ENCODE measurements at places on chromosomes 2 and 18. TPM values are rescaled to one million over a fixed set of nuclear protein-coding genes. Genes with fewer than 3 reads are reported as not detected.

GRCh38 chr18:63907664-63908063 is at the start of gene SERPINB10:
TSS of gene SERPINB10 (plus strand) at chr18:63907958. CDS start at chr18:63915511, 7,553 bp downstream.
- peaks cover 37% of the 10 kb centered on the region for H3K27me3 ChIP-seq
- DNase-seq = no peak
- no peaks in the 10 kb centered on the region for H3K4me1 ChIP-seq
- H3K27ac ChIP-seq = no peak within 1 kb of the TSS

- H3K27ac ChIP-seq = peak overlapping the region; percentile 95
- no peaks in the 10 kb centered on the region for H3K36me3 ChIP-seq
- H3K27me3 ChIP-seq = peaks cover 2% of the 10 kb centered on the region
- peak overlapping the region; percentile 86 for H3K4me3 ChIP-seq
- peaks cover 26% of the 10 kb centered on the region for H3K4me1 ChIP-seq
Measured at GRCh38 chr18:9913151-9913525, 678 bp upstream of the VAPA start.

GRCh38 chr2:88658326-88658725 is 31.1 kb upstream of the EIF2AK3 start:
- H3K27me3 ChIP-seq = no peaks in the 10 kb centered on the region
- H3K36me3 ChIP-seq = no peaks in the 10 kb centered on the region
- peaks cover 29% of the 10 kb centered on the region for H3K4me1 ChIP-seq
- no peak overlapping the region for H3K4me3 ChIP-seq

- no peaks in the 10 kb centered on the region for H3K36me3 ChIP-seq
- no peak overlapping the region for H3K27ac ChIP-seq
- no peaks in the 10 kb centered on the region for H3K27me3 ChIP-seq
- DNase-seq = no peak
Measured at GRCh38 chr18:54255141-54255540, 14.2 kb upstream of the POLI start.

- no peak for DNase-seq
- H3K36me3 ChIP-seq = no peaks in the 10 kb centered on the region
- H3K4me3 ChIP-seq = no peak overlapping the region
- no peak overlapping the region for H3K27ac ChIP-seq
- peaks cover 3% of the 10 kb centered on the region for H3K4me1 ChIP-seq
- H3K27me3 ChIP-seq = peaks cover 45% of the 10 kb centered on the region
Measured at GRCh38 chr2:74593826-74594772, 39.6 kb downstream of the DOK1 start.

SEH1L gene
- 37.5 TPM for total RNA-seq

DNA sequence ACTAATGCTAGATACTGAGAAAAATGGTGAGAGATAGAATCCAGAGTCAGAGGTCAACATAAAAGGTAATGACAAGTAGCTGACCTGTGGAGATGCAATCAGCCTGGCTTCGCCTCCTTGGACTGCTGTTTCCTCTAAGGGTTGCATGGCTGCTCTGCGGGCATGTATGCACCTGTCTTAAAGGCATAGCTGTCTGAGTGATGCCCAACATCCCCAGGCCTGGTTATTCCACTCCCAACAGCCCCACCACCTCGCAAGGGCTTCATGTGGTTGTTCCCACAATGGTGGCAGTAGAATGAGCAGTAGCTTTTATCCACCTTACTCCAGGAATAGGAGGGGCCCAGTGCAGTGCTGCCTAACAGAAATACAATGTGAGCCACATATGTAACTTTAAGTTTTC is 69.7 kb upstream of the ALK start:
- H3K4me1 ChIP-seq = no peaks in the 10 kb centered on the region
- H3K4me3 ChIP-seq = no peak overlapping the region
- DNase-seq = no peak
- H3K27ac ChIP-seq = no peak overlapping the region

DNA sequence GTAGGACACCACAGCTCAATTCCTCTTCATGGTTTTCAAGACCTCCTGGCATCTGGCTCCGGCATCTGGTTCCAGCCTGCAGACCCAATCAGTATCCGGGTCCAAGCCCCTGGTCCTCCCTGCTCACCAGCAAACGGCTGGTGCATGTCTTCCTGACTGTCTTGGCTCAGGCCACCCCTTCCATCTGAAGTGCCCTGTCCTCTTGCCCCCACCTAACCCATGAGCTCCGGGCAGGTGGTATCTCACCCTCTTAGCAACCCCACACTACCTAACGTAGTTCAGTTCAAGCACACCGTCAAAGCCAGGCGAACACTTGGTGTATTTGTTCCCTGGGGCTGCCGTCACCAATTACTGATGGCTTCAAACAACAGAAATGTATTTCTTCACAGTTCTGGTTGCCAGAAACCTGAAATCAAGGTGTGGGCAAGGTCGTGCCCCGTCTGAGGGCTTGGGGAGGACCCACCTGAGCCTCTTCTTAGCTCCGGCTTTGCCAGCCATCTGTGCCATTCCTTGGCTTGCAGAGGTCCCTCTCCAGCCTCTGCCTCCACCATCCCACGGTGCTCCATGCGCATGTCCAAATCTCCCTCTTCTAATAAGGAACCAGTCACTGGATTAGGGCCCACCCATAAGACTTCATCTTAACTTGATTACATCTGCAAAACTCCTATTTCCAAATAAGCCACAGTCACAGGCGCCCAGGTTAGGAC is 47.2 kb upstream of the ID2 start:
- peak; percentile 49 for DNase-seq
- no peaks in the 10 kb centered on the region for H3K36me3 ChIP-seq
- H3K4me3 ChIP-seq = no peak overlapping the region
- no peaks in the 10 kb centered on the region for H3K27me3 ChIP-seq
- no peak overlapping the region for H3K27ac ChIP-seq

TMEM247 gene
- not detected for total RNA-seq

GRCh38 chr2:142710336-142710735 is 167.1 kb upstream of the KYNU start:
- no peak overlapping the region for H3K4me3 ChIP-seq
- no peak for DNase-seq
- peaks cover 13% of the 10 kb centered on the region for H3K4me1 ChIP-seq
- H3K27me3 ChIP-seq = no peaks in the 10 kb centered on the region
- H3K36me3 ChIP-seq = no peaks in the 10 kb centered on the region

CCDC85A gene
- total RNA-seq = 0.51 TPM

- peaks cover 93% of the 10 kb centered on the region for H3K4me1 ChIP-seq
- peak overlapping the region; percentile 37 for H3K4me3 ChIP-seq
- peaks cover 3% of the 10 kb centered on the region for H3K36me3 ChIP-seq
- peak overlapping the region; percentile 97 for H3K27ac ChIP-seq
- H3K27me3 ChIP-seq = no peaks in the 10 kb centered on the region
Measured at GRCh38 chr2:237865623-237866041, 6.2 kb downstream of the RAMP1 start.

DNA sequence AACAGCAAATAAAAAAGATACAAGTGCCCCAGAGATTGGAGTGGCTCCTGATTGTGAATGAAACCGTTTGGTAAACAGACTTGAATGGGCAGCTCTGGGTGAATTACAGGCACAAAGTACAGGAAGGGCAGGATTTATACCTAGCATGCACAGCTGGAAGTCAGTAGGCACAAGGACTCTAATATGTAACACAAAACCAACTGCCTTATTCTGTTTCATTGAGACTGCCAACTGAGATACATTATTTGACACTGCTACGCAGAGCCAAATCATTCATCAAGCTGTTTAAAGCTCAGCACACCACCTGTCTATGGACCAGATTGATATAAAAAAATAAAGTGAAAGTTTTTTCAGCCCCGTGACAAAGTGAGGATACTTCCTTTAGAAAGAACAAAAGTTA is 541.2 kb downstream of the NUP35 start:
- no peak overlapping the region for H3K4me3 ChIP-seq
- no peak for DNase-seq
- H3K27me3 ChIP-seq = peaks cover 2% of the 10 kb centered on the region
- no peak overlapping the region for H3K27ac ChIP-seq

GRCh38 chr18:55102958-55103456 is 143.7 kb upstream of the CCDC68 start:
- peaks cover 16% of the 10 kb centered on the region for H3K4me1 ChIP-seq
- no peaks in the 10 kb centered on the region for H3K27me3 ChIP-seq
- no peak overlapping the region for H3K27ac ChIP-seq
- H3K36me3 ChIP-seq = no peaks in the 10 kb centered on the region
- DNase-seq = no peak

EPHA4 gene
- total RNA-seq = 6.8 TPM

RMND5A gene
- 24.0 TPM for total RNA-seq

DNA sequence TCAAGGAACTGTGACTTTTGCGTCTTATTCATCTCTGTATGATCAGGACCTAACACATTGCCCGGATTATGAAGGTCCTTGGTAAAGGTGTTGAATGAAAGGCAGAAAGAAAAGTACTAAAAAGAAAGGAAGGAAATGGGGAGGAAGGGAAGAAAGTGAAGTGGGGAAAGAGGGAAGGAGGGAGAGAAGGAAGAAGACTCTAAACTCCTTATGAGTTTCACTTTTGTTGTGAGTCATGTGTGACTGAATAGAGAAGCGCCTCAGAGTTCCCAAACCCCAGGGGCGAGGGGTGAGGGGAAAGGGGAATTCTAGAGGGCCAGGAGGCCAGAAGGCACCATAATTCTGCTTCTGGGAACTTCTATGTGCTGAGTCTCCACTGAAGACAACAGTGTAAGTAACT is 30.9 kb upstream of the OSBPL6 start:
- H3K4me3 ChIP-seq = no peak overlapping the region
- DNase-seq = no peak
- peaks cover 1% of the 10 kb centered on the region for H3K27me3 ChIP-seq
- H3K36me3 ChIP-seq = no peaks in the 10 kb centered on the region

DNA sequence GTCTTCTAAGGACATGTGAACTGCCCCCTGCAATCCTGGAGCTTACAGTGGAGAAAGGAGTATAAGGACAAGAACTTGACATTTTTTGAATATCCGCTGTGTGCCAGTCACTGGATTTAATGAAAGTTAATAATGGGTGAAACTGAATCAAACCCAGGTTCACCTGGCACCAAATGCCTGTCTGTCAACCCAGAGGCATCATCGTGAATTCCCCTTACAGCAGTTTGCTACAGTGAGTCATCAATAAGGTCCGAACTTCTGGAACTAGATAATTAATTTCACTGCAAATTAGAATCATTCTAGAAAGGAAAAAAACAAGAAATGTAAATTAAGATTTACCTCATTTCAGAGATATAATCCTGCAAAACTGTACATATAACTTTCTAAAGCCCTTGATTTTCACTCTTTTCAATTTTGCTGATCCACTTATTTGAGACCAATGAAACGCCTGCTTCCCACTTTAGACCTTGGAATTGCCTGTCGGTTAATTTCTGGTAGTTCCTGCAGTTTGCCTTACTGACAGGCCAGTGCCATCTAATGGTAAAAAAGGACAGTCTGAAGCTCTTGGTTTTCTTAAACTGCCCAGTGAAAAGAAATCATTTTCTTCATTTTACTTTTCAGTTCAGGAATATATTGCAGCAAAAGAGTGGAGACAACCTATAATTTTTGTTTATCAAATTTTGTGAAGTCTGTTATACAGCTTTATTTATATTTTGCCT is 8.2 kb downstream of the DSG2 start:
- H3K36me3 ChIP-seq = no peaks in the 10 kb centered on the region
- H3K4me3 ChIP-seq = no peak overlapping the region
- no peaks in the 10 kb centered on the region for H3K27me3 ChIP-seq
- H3K27ac ChIP-seq = no peak overlapping the region

CELF4 gene
- total RNA-seq = 0.22 TPM

DNA sequence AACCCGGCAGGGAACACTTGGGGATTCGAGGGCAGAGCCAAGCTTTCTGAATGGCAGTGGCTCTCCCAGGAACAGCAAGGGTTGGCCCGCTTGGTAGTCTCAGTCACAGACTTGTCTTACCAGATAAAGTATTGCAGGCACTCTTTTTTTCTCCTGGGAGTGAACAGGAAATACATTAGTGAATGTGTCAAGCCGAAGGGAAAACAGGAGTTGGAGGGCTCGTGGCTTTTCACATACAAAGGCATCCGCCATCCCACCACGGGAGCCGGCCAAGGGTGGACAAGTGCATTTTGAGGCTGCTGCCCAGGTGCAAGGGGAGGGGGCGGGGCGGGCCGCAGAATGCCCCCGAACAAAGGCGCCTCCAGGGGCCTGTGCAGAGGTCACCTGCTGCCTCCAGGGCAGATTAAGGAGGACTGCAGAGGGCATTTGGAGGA is 163.3 kb upstream of the SIX3 start:
- no peak overlapping the region for H3K4me3 ChIP-seq
- no peak for DNase-seq
- H3K4me1 ChIP-seq = peaks cover 20% of the 10 kb centered on the region
- H3K27ac ChIP-seq = peak overlapping the region; percentile 36

- peaks cover 32% of the 10 kb centered on the region for H3K36me3 ChIP-seq
- peaks cover 21% of the 10 kb centered on the region for H3K4me1 ChIP-seq
- no peak overlapping the region for H3K4me3 ChIP-seq
- peak overlapping the region; percentile 28 for H3K27ac ChIP-seq
- no peaks in the 10 kb centered on the region for H3K27me3 ChIP-seq
- DNase-seq = no peak
Measured at GRCh38 chr2:100941646-100942240, 60.3 kb upstream of the RPL31 start.

DNA sequence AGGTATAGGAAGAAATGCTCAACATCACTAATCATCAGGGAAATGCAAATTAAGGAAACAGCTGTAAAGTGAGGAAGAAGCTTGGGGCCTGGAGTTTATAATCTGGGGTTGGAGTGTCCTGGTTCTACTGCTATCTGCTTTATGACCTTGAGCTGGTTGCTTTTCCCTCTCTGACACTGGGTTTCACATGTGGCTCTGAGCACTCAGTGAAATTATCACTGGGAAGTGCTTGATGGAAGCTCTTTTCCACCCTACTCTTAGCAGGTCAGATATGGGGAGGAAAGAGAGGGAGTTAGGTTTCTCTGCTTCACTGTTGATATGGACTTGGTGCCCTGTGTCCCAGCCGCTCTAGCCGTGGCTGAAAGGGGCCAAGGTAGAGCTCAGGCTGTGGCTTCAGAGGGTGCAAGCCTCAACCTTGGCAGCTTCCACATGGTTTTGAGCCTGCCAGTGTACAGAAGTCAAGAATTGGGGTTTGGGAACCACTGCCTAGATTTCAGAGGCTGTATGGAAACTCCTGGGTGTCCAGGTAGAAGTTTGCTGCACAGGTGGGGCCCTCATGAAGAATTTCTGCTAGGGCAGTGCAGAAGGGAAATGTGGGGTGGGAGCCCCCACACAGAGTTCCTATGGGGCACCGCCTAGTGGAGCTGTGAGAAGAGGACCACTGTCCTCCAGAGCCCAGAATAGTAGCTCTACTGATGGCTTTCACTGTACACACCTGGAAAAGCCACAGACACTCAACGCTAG is 52.3 kb downstream of the INPP4A start:
- no peak overlapping the region for H3K4me3 ChIP-seq
- peaks cover 16% of the 10 kb centered on the region for H3K4me1 ChIP-seq
- no peak overlapping the region for H3K27ac ChIP-seq
- H3K27me3 ChIP-seq = no peaks in the 10 kb centered on the region
- H3K36me3 ChIP-seq = no peaks in the 10 kb centered on the region
